ENCODE measurements at places on chromosomes 4 and X.

GRCh38 chr4:13481569-13481968 is 2.6 kb downstream of the RAB28 start:
- no peak for DNase-seq

GRCh38 chr4:184979461-184980124 is 38.7 kb upstream of the HELT start:
- DNase-seq: no peak

DNA sequence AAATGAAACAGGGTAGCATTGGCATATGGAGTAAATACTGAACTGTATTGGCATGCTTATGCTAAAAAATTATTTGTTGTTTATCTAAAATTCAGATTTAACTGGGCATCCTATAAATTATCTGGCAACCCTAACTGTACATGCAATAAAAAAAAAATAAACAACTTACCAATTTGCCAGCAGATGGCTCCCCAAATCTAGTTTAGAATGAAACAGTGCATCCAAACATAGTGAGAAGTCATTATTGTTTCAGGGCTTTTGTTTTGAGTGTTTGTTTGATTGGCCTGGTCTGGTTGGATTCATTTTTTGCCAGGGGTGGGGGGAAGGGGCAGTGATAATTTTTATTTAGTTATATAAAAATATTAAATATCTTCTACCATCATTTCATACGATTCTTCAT is 12.8 kb upstream of the NSUN7 start:
- peak; percentile 59 for DNase-seq

GRCh38 chr4:186761393-186761792 is 37.7 kb upstream of the FAT1 start:
- no peak for DNase-seq

- DNase-seq: no peak
Measured at GRCh38 chr4:99430106-99430505, 5.0 kb downstream of the ADH7 start.
